ENCODE measurements at places on chromosomes 16 and 17. TPM values are rescaled to one million over a fixed set of nuclear protein-coding genes. Genes with fewer than 3 reads are reported as not detected.

Gene PRR15L
- 0.15 TPM for total RNA-seq

Gene NECAB2
- total RNA-seq = 3.7 TPM

Gene HNF1B
- 31.4 TPM for total RNA-seq

Gene IRF8
- 0.29 TPM for total RNA-seq

Gene RBFOX1
- not detected for total RNA-seq

Gene CD300LB
- 0.12 TPM for total RNA-seq

Gene GAST
- total RNA-seq = not detected

Gene SBK1
- 0.13 TPM for total RNA-seq

Gene SDR42E1
- 1.2 TPM for total RNA-seq

Gene OTOP3
- total RNA-seq = not detected

Gene CLEC19A
- 0.17 TPM for total RNA-seq

Gene GPT2
- 11.4 TPM for total RNA-seq

Gene CACNG5
- 0.21 TPM for total RNA-seq

Gene PLLP
- total RNA-seq = 1.6 TPM

Gene HSDL1
- total RNA-seq = 21.0 TPM

Gene HS3ST3B1
- 0.49 TPM for total RNA-seq

Gene SLC5A11
- total RNA-seq = 0.69 TPM

Gene OR2C1
- not detected for total RNA-seq

Gene GRAPL
- total RNA-seq = not detected

Gene FBF1
- total RNA-seq = 9.4 TPM

Gene DNAH3
- total RNA-seq = 0.06 TPM

Gene FADS6
- total RNA-seq = not detected

Gene RCVRN
- not detected for total RNA-seq

Gene PPY
- not detected for total RNA-seq

Gene SKA2
- total RNA-seq = 99.6 TPM

Gene EMC8
- total RNA-seq = 75.5 TPM

Gene CACNG3
- total RNA-seq = not detected

Gene PRDM7
- 0.03 TPM for total RNA-seq

Gene TRPV2
- 0.95 TPM for total RNA-seq

Gene CANT1
- total RNA-seq = 88.8 TPM

Gene KRTAP2-3
- 0.12 TPM for total RNA-seq

Gene KIFC3
- total RNA-seq = 215 TPM

Gene CHST5
- 0.10 TPM for total RNA-seq

Gene TBX6
- total RNA-seq = 0.20 TPM

Gene STAC2
- 0.14 TPM for total RNA-seq

Gene TAC4
- not detected for total RNA-seq

Gene SLC16A6
- 0.76 TPM for total RNA-seq

Gene INPP5K
- 23.1 TPM for total RNA-seq

Gene ADAP2
- total RNA-seq = 3.7 TPM

Gene KRT16
- total RNA-seq = 0.88 TPM

Gene CALB2
- 6.6 TPM for total RNA-seq

Gene CD300E
- total RNA-seq = not detected

Gene ENPP7
- not detected for total RNA-seq

Gene PLSCR3
- total RNA-seq = 34.1 TPM

Gene FAM222B
- 21.7 TPM for total RNA-seq

Gene AATK
- 0.42 TPM for total RNA-seq

Gene ADCY9
- total RNA-seq = 8.5 TPM

Gene SCIMP
- not detected for total RNA-seq

Gene CCL7
- total RNA-seq = 0.45 TPM

Gene C1QL1
- 23.3 TPM for total RNA-seq

Gene CCL5
- total RNA-seq = 2.0 TPM

Gene CBFB
- 50.4 TPM for total RNA-seq
